Stimulated activated CD4-positive, alpha-beta T cell treated with anti-CD3 and anti-CD28 coated beads, TNF-alpha, amount 100 ng/mL, for 4 hours (primary cell): ENCODE measurements at places on chromosomes 6 and 20.
A peak's percentile ranks its signal among the peaks of the same experiment; 100 is the strongest.

- DNase-seq: no peak
Measured at GRCh38 chr20:60480950-60481742, 522.9 kb downstream of the CDH26 start.

- DNase-seq: no peak
Measured at GRCh38 chr20:37991157-37991866, 41.9 kb downstream of the TTI1 start.

- DNase-seq: no peak
Measured at GRCh38 chr6:41917528-41917927, 3.4 kb downstream of the MED20 start.

- DNase-seq: no peak
Measured at GRCh38 chr6:25103603-25104002, 167.8 kb upstream of the RIPOR2 start.

GRCh38 chr6:42989923-42990322 lies 5.6 kb downstream of the PPP2R5D start:
- no peak for DNase-seq

- no peak for DNase-seq
Measured at GRCh38 chr6:63268574-63268973, 51.2 kb downstream of the LGSN start.

GRCh38 chr20:34074101-34074760 lies 37.8 kb downstream of the EIF2S2 start:
- no peak for DNase-seq

DNA sequence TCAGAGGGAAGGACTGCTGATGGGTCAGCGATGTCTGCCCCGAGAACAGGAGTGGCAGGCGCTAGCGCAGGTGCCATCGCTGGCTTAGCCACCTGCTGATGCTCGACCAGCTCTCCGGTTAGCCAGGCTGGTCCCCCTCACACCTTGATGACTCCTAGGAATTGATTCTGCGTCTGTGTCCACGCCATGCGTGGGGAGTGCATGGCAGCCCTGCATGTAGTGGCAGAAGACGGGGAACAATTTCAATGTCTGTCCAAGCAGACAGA lies 6.7 kb downstream of the SS18L1 start:
- DNase-seq: no peak

DNA sequence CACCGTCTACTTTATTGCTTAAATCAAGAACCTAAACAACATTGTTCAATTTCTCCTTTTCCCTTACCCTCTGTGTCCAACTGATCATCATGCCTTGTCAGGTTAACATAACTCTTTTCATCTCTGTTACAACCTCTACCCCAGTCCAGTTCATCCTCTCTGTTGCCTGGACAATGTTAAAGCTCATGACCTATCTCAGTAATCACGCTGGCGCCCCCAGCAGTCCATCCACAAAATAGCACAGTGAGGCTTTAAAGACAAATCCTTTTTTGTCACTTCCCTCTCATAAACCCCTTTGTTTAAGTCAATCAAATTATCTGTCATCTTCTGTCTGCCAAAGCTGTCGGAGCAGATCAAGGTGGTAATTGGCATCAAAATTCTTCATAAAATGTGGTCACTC lies 140.1 kb downstream of the QKI start:
- DNase-seq: peak; percentile 12

DNA sequence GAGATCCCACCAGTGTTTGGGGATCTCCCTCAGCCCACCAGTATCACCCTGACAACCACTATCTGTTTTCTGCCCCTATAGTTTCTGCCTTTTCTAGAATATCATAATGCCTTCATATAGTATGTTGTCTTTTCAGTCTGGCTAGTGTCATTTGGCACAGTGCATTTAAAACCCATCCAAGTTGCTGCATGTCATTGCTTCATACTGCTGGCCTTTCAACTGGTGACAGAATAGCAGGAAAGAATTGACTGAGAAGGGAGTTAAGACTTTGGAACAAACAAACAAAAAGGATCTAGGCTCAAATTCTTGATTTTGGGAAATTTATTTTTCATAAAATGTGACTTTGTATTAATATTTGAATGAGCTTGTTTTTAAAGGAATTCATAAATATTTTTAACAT lies 4.5 kb downstream of the LMBRD1 start:
- DNase-seq: no peak

- no peak for DNase-seq
Measured at GRCh38 chr20:62388839-62389600, 2.1 kb downstream of the RPS21 start.

GRCh38 chr6:41013466-41014153 lies 25.4 kb downstream of the UNC5CL start:
- DNase-seq: no peak

- DNase-seq: no peak
Measured at GRCh38 chr6:151506761-151507160, 12.9 kb downstream of the CCDC170 start.

DNA sequence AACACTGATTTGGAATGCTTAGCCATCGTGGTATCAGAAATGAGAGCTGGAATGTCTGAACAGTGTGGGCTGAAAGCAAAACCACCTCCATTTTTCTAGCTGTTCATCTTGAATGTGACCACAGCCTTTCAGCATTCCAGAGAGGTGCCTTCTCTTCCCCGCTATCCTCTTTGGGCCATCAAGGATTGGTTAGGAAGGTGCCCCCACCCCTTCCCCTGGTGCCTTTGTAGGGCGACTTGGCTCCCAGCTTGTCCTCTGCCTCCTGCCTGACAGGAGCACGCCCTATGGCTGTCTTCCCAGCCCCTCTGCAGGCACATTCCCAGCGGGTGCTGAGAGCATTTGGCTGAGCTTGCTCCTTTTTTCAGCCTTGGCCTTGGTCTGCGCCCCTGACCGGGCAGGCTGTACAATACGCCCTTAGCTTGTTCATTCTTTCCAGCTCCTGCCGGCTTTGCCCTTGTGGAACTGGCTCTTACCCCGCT lies 97.5 kb downstream of the ARMC2 start:
- DNase-seq: no peak

DNA sequence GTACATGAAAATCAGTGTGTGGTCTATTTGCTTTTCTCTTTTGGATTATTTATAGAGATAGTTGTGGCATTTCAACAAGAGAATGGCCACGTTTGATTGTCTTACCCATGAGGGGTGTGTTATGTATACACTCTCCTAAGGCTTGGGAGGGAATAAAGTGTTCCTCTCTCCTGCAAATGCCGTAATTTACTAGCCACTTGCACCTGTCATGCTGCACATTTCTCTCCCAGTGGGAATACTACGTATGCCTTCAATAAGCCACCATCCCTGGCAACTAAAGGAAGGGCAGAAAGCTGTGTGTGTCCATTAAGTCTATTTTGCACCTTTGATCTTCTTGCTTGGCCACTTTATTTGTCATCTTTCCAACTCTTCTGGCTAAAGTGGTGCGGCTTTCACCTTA lies 541.2 kb downstream of the QKI start:
- DNase-seq: no peak

- DNase-seq: no peak
Measured at GRCh38 chr6:23980965-23981364, 145.1 kb upstream of the NRSN1 start.

DNA sequence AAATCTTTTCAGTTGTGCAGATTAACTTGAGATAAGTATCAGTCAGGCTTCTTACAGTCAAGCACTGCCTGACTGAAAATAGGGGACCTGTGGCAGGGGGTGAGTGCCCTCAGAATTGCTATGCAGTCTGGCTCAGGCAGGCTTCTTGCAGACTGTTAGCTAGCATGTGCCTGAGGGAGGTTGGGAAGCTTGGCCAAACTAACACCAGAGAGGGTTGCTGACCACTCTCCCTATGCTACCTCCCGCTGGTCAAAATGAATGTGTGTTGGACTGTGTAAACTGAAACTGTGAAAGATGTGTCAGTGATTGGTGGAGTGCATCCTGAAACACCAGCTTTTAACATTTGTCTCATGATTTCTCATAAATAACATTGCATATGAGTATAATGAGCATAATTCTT lies 622.3 kb upstream of the IMPG1 start:
- DNase-seq: no peak

DNA sequence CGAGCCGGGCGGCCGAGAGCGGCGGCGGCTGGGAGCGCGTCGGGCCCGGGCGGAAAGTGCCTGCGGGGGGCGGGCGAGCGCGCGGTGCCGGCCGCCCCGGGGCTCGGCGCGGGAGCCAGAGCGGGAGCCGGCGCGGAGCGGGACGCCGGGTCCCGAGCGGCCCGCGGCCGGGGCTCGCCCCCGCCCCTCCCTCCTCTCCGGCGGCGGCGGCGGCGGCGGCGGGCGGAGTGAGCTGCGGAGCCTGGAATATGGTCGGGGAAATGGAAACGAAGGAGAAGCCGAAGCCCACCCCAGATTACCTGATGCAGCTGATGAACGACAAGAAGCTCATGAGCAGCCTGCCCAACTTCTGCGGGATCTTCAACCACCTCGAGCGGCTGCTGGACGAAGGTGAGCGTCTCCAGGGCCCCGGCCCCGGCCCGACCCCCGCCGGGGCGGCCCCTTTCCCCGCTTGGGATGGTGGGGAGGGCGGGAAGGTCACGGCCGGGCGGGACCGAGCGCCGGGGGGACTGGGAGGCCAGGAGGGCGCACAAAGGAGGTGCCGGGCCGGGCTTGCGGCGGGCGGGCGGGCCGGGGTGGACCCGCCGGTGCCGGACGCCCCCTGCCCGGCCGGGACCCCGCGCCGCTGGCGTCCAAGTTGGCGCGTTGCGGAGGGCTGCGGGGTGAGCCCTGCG lies 565 bp downstream of the QKI start:
- DNase-seq: no peak

DNA sequence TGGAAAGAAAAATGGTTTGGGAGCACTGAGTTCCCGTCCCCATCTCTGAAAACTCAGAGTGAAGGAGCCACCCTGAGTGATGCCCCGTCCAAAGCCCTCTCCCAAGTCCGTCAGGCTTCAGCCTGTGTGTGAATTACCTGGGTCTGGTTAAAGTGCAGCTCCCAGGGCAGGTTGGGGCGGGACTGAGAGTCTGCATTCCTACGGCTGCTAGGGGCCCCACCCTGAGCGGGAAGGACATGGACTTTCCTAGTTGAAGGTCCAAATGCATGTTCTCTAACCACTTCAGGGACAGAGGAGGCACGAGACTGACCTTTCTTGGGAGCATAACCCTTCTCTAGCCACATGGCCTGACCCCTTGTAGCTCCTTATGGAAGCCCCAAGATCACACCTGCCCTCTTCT lies 97.2 kb downstream of the SYNDIG1 start:
- no peak for DNase-seq

DNA sequence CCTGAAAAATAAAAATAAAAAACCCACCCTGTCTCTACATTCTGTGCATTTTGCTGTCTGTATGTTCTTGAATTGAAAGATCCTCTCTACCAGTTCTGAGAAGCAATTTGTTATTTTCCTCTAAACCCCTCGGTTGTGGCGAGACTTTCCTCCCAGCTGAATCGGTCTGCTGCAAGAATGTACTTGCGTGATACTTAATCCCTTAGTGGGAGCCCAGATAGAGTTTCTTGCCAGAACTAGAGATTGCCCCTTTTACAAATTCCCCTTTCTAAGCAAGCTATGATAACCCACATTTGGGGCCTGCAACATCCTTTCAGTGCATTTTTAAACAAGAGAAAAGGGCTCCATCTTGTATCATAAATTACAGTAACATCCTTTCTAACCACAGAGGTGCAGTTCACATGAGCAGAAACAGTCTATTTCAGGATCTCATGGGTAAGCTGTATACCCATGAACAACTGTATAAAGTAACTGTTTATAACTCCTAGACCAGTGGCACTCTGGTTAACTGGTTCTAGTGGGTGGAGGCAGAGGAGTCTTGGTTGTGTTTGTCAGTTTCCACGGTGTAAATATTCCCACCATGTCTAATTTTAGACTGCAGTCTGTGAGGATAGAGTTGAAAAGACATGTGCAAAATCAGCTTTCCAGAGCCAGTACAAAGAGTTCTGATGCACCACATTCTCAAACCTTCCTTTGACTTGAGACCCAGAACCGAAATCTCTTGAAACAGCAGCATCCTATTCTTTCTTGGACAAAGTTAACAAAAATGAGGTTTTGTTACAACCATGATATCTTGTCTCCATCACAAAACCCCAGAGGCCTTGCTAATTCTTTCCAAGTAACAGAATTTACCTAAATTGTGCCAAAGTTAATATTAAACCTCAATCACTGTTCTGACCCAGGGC lies 113.1 kb upstream of the ZNF217 start:
- DNase-seq: no peak

- DNase-seq: no peak
Measured at GRCh38 chr6:40907198-40907701, 131.8 kb downstream of the UNC5CL start.

GRCh38 chr20:37630166-37630565 lies 63.7 kb upstream of the CTNNBL1 start:
- no peak for DNase-seq

GRCh38 chr6:145895802-145896201 lies 68.4 kb downstream of the SHPRH start:
- DNase-seq: no peak

DNA sequence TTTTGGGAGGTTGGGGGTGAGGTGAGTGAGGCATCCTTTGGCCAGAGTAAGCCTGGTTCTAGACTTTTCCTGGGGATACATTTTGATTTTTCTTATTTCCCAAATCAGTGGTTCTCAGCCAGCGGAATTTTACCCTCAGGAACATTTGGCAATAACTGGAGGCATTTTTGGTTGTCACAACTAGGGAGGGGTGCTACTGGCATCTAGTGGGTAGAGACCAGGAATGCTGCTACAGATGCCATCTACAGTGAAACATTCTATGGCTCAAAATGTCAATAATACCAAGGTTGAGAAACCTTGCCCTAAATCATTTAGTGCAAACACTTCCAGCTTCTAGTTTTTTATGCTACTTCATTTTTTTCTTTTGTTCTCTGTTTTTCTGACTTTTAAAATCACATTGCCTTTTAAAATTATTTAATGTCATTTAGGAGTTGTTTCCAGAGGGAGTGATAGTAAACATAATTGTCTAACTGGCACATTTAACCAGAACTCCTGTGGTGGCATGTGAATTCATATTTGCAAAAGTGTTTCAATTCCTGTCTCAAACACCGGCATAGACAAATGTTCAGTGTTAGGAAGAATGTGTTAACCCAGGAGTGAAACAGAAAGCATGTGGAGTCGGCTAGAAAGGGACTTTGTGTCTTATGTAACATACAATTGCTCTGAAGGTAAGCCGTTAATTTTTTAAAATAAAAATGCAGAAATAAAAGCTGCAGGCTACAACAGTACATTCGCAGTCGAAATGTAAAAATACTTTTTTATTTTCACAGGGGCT lies 59.0 kb downstream of the QRSL1 start:
- DNase-seq: no peak

DNA sequence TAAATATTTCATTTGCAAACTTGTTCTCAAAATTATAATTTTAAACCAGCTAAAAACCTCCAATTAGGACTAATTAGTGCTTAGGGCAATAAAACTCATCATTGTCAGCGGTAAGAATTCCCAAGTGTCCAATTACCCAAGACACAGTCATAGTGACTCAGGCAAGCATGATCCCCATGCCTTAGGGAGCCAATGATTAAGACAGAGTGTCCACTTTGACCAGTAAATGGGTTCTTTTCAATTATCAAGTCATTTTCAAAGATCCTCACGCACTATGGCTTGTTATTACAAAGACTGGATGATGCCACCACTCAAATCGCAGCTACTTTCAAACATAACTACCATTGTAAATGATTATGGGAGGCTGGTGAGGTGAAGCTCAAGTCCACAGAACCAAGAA lies 114.0 kb downstream of the BFSP1 start:
- DNase-seq: no peak
